Left lung (tissue), 14 donors: ENCODE measurements at places on chromosomes 2 and 18. TPM values are rescaled to one million over a fixed set of nuclear protein-coding genes. Genes with fewer than 3 reads are reported as not detected.

GRCh38 chr2:239108459-239108858, 260.6 kb downstream of the TWIST2 start:
- peaks cover 8% of the 10 kb centered on the region for H3K4me1 ChIP-seq
- no peaks in the 10 kb centered on the region for H3K27me3 ChIP-seq
- no peak overlapping the region for H3K4me3 ChIP-seq
- no peak for DNase-seq
- H3K27ac ChIP-seq, result no peak overlapping the region

- no peak for DNase-seq
- H3K4me3 ChIP-seq, result no peak overlapping the region
- H3K27ac ChIP-seq, result no peak overlapping the region
Observed at GRCh38 chr2:84821806-84822205, 59.1 kb downstream of the TRABD2A start.

DNA sequence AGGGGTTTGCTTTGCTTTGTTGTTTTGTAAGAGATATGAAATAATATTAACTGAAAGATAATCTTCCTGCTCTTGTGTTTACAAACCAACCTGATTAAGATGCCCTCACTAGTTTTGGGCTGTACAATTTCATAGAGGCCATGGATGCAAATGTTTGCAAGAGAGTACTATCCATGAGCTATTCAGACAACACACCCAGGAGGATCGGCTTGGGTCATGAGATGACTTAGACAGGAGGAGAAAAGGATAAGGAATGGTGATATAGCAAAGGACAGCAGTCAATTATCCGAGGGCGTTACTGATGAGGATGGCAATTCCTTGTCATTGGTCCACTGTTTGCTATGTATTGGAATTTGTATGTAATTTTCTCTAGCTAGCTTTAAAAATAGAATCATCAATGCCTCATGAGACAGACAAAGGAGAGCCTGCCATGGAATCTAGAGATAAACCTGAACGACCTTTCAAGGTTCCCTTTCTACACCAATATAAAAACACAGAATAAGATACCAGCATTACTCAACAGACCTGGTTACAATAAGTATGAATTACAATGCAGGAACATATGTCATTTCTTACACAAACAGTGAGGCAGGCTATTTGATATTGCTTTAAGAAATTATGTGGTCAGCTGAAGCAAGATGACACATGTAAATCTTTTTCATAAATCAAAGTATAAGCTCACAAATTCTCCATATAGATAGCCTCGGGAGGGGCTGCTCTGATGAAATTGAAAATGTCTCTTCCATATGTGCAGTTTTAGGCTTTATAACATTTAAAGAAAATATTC, 54.4 kb upstream of the SOS1 start:
- no peak overlapping the region for H3K27ac ChIP-seq
- H3K27me3 ChIP-seq, result no peaks in the 10 kb centered on the region
- H3K4me3 ChIP-seq, result no peak overlapping the region
- H3K36me3 ChIP-seq, result no peaks in the 10 kb centered on the region

Gene CROCC2
- total RNA-seq, result 2.3 TPM

- DNase-seq, result no peak
- no peaks in the 10 kb centered on the region for H3K27me3 ChIP-seq
- H3K4me3 ChIP-seq, result no peak overlapping the region
- H3K36me3 ChIP-seq, result no peaks in the 10 kb centered on the region
Observed at GRCh38 chr2:229340086-229340760, 69.1 kb upstream of the PID1 start.
